ENCODE measurements at places on chromosomes 7 and 10.

- ATAC-seq = no peak
Measured at GRCh38 chr10:97737770-97738265, 890 bp downstream of the ZFYVE27 start.

GRCh38 chr10:86663046-86663345 is 5.3 kb upstream of the LDB3 start:
- ATAC-seq = no peak

- ATAC-seq = no peak
Measured at GRCh38 chr7:116788572-116789197, 73.7 kb upstream of the CAPZA2 start.

DNA sequence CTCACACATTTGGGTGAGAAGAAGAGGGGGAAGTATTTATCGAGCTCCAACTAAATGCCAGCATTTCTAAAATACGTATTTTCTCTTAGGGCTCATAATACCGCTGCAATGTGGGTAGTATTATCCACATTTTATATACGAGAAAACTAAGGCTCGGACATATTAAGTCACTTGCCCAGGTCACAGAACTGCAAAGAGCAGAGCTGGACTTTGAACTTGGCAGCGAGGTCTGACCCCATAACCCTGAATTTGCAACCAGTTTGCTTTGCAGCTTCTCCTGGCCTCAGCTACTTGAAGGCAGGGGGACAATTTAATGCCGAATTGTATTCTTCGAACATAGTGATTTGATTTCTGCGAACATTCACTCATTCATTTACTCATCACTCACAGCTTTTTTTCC is 7.2 kb downstream of the ABLIM1 start:
- ATAC-seq = no peak

- no peak for ATAC-seq
Measured at GRCh38 chr7:150340875-150341262, 560 bp downstream of the RARRES2 start.

DNA sequence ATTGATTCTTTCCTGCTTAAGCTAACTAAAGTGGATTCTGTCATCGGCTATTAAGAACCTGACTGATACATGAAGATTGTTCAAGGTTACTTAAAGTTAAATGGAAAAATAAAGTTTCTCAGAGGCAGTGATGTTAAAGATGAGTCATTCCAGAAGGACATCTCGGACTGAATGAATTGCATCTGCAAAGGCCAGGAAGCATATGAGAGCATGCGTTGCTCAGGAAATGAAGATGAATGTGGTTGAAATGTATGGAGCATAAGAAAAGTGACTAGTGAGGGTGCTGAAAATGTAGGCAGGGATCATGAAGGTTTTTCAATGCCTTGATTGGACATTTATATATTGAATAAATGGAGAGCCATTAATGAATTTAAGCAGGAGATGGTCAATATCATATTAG is 133.9 kb upstream of the GHITM start:
- no peak for ATAC-seq

DNA sequence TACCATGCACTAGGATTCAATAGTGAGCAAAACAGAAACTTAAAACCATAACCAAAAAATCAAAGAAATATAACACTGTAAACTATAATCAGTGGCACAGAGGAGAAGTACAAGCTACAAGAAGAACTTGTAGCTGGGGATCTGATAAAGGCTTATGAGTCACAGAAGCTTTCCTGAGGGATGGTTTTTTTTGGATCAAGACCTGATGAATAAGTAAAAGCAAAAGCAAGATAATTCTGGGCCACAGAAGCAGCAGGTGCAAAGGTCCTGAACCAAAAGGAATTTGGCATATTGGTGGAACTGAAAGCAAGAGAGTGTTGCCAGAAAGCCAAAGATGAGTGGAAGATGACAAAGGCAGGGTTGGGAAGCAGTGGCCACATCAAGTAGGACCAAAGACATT is 37.4 kb upstream of the BET1 start:
- no peak for ATAC-seq

- ATAC-seq = no peak
Measured at GRCh38 chr7:77393261-77393660, 22.9 kb downstream of the GSAP start.

- no peak for ATAC-seq
Measured at GRCh38 chr7:47657126-47657525, 75.2 kb upstream of the TNS3 start.

DNA sequence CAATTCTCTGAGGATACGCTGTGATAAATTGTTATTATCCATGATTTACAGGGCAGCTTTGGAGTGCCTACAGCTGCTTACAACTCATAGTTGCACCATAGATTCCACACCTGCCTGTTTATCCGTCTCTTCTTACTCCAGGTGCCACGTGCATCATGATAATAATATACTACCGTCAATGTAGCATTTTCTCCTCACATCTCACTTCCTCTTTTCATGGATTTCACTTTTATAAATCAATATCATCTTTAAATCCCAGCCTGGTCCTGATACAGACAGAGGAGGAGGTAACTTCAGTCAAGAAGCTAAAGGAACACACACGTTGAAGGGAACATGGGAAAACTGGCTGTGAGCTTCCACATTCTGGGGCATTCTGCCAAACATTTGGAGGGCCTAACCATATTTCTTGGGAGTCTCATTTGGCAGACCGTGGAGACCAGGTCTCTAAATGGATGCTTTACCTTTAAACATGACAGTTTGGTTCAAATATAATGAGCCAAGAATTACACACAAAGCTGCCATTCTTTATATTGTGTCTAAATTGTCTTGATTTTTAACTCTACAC is 2.4 kb downstream of the CH25H start:
- ATAC-seq = no peak
